ENCODE measurements at places on chromosomes 12 and 14. TPM values are rescaled to one million over a fixed set of nuclear protein-coding genes. Genes with fewer than 3 reads are reported as not detected.

Gene RGS6
- total RNA-seq: not detected

- DNase-seq: peak; percentile 4
These were observed 24.7 kb upstream of the P2RX4 start for GRCh38 chr12:121184984-121185889.

Gene GLI1
- 0.29 TPM for total RNA-seq

GRCh38 chr12:19301688-19302087, 137.6 kb upstream of the AEBP2 start:
- no peak for DNase-seq

- DNase-seq: peak; percentile 65
These were observed 19.4 kb downstream of the COA8 start for GRCh38 chr14:103581954-103582703.

Gene PRIM1
- total RNA-seq: 5.0 TPM

DNA sequence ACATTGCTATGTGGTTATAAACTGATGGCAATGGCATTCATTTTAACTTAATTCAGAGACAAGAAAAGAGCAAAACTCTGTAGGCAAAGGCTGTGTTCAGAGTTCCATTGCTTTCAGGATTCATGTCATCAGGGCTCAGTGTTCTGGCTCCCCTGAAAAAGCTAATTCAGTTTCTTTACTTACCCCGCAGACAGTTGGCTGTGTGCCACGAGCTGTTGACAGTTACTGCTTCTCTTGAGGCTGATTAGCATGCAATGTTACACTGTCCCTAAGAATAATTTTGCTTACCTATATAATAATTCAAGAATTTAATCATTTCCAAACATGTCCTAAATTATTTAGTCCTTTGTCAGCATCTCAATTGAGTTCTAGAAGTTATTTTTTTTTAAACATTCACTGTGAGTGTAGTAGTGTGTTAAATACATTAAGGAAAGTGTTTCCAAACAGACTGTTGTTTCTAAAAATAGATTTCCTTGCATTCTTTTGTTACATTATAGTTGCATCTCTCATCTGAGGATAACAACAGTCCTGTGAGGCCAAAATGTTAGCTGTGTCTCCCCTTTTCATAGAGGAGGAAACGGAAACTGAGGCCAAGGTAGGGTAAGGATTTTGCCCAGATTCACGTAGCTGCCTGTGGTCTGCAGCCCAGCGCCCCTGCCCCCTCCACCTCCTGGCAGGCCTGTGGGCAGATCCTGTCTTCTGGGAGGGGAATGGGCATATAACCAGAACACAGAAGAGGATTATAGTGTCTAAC, 98.6 kb downstream of the PELI2 start:
- DNase-seq: no peak

Data from osteoblast (primary cell).